ENCODE measurements at places on chromosomes 3 and 15.

- DNase-seq: no peak
Measured at GRCh38 chr3:151135541-151136337, 50.3 kb downstream of the MED12L start.

DNA sequence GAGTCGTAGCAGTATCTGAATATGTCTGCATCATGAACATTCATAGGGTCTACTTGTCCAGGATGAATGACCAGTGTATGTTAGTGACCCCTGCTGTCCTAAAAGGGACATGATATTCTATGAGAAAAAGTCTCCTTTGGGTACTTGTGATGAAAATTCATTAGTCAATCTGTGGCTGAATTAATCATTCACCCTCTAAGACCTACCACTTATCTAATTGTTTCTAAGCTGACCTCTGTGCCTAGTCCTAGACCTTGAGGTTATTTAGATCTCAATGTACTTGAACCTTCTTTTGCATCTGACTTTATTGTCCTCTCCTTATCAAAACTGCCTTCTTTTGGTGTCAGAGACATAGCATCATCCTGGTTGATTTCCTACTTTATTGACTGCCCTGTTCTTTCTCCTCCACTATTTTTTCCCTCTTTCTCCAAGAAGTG is 799.3 kb downstream of the DIPK2A start:
- no peak for DNase-seq

DNA sequence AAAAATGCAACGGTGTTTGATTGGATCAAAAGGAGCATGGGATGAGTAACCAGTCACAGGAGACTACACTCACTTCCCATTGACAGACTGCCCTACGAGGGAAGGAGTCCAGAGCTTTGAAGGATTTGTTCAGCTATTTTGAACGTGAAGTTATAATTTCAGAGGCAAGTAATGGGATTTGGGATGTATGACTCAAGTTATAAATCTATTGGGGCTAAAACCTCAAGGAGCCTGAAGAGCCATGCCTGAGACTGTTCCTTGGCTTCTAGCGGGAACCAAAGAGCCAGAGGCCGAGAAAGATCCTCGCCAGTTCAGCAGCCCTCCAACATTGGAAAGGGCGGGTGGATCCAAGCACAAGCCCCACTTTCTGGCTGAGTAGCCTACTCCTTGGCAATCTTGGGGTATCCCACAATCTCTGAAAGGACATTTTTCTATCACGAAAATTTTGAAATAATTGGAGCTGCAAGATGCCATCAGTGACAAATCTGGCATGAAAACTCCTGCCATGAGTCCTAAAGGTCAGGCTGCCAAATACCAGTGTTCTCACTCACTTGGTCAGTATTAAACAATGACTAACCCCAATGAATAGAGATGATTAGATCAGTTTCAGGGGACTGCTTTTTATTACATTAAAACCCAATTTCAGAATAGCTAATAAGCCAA is 48.6 kb upstream of the SLCO2A1 start:
- no peak for DNase-seq

DNA sequence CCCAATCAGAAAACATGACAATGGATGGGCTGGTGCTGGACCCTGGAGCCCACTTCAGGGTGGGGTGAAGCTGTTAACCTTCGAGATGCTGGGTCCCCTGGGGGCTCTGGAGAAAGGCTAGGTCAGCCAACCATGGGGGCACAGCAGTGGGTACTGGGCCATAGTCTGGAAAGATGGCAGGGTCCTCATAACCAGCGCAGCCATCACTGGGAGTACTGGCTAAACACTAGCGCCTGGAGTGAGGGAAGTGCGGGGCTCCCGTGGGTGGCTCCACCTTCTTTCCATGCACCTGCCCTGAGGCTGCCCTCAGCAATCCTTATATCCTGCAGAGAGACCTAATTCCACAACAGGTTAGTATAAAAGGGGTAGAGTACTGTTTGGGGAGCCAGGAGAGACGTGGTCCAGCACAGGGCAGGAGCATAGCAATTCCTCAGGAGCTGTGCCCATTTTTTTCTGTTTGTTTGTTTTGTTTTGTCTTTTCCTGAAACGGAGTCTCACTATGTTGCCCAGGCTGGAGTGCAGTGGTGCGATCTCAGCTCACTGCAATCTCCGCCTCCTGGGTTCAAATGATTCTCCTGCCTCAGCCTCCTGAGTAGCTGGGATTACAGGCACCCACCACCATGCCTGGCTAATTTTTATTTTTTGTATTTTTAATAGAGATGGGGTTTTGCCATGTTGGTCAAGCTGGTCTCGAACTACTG is 122.6 kb upstream of the MEF2A start:
- no peak for DNase-seq

- no peak for DNase-seq
Measured at GRCh38 chr15:81524496-81524895, 150.5 kb upstream of the TMC3 start.

Measured in NCI-H1048 (cell line).